ENCODE measurements at places on chromosomes 11 and 22.

DNA sequence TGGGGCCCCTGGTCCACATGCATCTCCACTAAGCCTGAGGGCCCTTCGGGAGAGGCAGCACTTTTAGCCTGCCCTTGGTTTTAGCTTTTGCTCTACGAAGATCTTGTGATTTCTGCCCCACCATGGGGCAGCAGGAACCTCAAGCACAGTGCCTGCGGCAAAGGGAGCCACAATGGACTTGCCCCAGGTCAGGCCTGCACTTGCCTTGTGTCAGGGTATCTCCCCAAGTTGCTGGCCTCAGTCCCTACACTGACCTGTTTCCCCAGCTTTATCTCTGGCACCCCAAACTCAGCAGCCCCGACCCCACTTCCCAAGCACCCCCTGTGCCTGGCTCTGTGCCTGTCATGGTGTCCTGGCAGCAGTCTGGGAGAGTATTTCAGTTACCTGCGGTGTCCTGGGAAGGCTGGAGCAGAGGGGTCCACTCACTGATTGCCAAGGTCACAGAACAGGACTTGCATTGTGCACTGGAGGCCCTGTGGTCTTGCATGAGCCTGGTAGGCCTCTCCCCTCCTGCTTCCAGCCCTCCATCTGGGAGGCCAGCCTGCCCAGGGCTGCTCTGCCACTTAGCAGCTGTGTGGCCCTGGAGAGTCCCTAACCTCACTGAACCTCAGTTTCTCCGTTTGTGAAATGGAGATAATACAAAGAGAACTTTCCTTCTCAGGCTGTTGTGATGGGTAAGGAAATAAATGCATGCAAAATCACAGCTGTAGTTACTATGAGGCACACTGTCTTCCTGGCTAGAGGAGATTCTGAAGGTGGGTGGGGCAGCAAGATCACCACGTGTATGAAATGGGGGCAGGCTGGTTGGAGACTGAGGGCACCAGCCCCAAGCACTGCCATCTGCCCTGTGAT is 3.6 kb upstream of the AIFM3 start:
- DNase-seq: no peak

DNA sequence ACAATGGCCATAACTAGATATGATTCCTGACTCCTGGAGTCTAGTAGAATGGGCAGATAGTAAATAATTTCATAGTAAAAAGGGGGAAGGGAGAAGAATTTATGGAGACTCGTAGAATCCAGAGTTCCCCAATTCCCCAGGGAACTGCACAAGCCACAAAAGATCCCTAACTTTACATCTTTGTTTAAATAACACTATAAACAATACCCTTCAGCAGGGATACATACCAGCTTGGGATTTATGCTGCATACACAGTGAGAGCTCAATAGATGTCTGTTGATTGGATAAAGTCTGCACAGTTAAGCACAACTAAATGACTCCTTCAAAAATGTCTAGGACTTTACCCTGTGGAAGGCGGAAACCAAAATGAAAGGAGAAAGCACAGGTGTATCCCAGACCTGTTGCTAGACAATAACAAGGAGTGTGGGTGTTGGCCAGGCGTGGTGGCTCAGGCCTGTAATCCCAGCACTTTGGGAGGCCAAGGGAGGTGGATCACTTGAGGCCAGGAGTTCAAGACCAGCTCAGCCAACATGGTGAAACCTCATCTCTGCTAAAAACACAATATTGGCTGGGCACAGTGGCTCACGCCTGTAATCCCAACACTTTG is 6.8 kb downstream of the SLC35F2 start:
- DNase-seq: no peak

DNA sequence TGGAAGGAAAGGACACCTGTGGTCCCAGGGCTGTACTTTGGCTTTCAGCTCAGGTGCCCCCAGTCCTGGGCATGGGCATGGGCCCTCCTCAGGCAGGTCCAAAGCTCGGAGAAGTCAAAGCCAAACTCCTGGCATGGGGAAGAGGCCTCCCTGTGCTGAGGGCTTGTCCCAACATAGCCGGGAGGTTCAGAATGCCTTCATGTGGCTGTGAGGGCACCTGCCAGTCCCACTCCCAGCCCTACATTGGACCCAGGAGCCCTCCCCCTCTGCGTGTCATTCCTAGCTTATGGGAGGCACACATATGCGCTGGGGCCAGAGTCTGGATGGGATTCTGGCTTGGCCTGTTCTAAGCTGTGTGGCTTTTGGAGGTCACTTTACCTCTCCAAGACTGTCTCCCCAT is 1.0 kb upstream of the KLHL35 start:
- peak; percentile 45 for DNase-seq

GRCh38 chr22:28137036-28137435 is 218.0 kb upstream of the PITPNB start:
- no peak for DNase-seq

GRCh38 chr11:44192017-44192385 is 96.5 kb downstream of the EXT2 start:
- no peak for DNase-seq

- no peak for DNase-seq
Measured at GRCh38 chr11:77035580-77035979, 1.4 kb downstream of the B3GNT6 start.

DNA sequence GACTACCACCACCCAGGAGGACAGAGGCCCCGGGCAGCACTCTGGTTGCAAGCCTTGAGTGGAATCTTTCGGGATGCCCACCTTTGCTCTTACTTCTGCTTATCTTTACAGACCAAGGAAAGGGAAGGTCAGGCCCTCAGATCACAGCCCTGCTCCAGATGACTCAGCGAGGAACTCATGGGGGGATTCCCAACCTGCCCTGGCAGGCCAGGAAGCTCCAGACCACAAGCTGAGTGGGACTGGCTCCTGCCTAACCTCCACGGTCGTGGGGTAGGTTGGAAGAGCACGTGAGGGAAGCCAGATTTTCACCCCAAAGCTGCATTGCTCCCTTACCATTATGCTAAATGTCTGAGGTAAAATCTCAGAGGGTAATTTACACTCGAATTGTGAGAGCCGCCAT is 11.8 kb downstream of the TBC1D10A start:
- DNase-seq: no peak

DNA sequence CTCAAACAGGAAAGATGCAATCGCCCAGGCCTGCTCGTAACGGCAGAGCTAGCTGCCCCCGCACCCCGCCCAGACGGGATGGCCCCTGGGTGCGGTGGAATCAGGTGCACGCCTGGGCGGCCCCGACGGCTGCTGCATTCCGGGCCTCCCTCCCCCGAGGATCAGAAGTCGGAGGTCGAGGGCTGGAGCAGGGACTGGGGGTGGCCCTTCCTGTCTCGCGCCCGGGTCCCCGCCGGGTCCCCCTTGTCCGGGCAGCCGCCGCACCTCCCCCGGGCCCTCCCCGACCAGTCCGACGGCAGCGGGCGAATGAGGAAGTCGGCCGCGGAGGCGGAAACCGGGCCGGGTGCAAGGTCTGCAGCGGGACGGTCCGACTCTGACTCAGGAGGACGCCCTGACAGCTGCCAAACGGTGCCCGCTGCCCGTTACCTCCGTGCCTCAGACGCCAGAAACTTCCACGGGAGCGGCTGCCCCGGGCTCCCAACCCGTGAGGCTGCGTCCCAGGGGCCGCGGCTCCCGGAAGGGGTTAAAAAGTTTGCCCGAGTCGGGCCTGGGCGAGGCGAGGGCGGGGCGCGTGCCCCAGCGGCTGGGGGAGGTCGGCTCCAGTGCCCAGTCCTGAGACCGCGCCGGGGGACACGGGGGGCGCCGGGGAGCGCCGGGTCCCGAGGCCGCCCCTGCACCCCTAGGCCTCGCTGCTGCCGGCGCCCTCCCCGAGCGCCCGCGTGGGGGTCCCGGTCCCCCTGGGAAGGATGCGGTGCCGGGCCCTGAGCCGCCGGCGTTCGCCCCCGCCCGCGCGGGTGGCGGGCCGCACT is 663 bp downstream of the MYH9 start:
- DNase-seq: no peak

DNA sequence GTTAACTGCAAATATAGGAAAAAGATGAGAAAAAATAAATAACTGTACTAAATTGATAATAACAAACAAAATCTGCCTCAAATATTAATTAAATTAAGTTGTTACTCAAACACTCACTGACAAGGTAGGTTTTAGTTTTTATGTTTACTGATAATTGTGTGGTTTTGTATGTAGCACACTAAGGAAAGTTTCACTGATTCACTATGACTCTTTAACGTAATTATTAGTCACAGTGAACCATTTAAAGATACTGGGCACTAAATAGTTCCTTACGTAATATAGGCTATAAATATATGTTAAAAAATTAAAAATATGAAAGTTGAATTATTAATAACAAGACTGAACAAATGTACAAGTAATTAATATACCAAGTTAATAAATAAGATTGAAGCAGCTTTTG is 2330.0 kb upstream of the RAG2 start:
- DNase-seq: no peak

GRCh38 chr22:49553518-49554295 is 274.0 kb downstream of the BRD1 start:
- no peak for DNase-seq

DNA sequence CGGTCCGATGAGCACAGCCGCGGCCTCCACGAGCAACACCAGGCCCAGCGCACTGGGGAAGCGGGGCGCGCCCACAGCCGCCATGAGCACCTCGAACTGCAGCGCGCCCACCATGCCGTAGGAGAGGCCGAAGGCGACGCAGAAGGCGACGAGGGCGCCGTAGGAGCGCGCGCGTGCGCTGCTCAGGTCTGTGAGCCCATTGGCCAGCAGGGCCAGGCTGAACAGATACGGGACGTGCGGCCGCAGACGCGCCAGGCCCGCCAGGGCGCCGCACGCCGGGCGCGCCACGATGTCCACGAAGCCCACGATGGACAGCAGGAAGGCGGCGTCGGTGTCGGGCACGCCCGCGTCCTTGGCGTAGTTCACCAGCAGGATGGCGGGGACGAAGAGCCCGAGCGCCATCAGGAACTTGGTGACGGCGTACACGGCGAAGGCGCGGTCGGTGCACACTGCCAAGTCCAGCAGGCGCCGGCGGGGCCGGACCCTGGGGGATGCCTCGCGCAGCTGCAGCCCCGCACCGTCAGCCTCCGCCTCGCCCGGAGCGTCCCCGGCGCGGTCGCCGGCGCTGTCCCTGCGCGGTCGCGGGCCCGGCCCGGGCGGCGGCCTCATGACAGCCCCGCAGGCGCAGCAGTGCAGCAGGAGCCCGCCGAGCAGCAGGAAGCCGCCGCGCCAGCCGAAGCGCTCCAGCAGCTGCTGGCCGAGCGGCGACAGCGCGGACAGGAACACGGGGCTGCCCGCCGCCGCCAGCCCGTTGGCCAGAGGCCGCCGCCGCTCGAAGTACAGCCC is 2.9 kb downstream of the SLC16A8 start:
- no peak for DNase-seq

- no peak for DNase-seq
Measured at GRCh38 chr22:45505991-45506747, 3.5 kb downstream of the FBLN1 start.

- DNase-seq: peak; percentile 85
Measured at GRCh38 chr11:65558002-65558929, at the start of gene LTBP3. Gene LTBP3 (minus strand): TSS chr11:65558359. CDS start chr11:65557959, 400 bp downstream.

DNA sequence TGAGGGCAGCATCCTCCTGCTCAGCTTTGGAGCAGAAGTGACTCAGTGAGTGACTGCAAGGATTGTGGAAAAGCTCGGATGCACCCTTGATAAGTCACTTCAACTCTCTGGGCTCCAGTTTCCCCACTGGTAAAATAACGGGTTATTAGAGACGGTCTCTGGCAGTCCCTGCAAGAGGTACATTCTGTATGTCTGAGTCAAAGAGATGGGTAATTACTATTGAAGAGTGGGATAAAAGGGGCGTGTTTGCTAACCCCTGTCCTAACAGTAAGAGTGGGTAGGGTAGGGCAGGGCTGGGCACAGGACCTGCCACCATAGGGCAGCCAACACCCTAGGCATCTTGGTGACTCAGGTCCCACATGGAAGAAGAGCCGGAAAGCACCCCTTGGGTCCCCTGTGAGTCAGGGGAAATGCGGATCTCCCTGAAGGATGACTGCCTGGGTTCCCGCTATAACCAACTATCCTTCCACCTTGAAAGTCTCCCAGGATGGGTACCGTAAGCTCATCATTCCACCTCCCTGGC is 7.3 kb upstream of the AHNAK start:
- no peak for DNase-seq
